ENCODE measurements at places on chromosomes 13 and 19.
A peak's percentile ranks its signal among the peaks of the same experiment; 100 is the strongest.

DNA sequence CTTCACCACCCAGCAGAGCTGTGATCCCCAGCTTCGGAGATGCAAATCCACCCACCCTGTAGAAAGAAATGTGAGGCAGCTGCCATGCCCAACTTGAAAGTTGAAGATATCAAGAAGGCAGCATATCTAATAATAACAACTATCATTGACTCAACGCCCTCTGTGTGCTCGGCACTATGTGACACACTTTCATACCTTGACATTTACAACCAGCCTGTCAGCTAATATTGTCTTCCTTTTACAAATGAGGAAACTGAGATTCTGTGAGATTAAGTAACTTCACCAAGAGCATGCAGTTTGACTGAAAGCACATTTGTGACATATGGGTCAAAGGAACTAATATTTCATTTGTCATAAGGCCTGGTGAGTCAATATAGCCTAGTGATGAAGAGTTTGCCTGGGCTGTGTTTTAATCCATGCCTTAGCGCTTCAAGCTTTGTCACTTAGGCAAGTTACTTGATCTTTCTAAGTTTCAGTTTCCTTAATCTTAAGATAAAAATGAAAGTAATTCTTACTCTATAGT lies 137.0 kb downstream of the FLT1 start:
- ATAC-seq = peak; percentile 90

GRCh38 chr13:46207828-46208227 lies 3.9 kb upstream of the LRRC63 start:
- no peak for ATAC-seq

DNA sequence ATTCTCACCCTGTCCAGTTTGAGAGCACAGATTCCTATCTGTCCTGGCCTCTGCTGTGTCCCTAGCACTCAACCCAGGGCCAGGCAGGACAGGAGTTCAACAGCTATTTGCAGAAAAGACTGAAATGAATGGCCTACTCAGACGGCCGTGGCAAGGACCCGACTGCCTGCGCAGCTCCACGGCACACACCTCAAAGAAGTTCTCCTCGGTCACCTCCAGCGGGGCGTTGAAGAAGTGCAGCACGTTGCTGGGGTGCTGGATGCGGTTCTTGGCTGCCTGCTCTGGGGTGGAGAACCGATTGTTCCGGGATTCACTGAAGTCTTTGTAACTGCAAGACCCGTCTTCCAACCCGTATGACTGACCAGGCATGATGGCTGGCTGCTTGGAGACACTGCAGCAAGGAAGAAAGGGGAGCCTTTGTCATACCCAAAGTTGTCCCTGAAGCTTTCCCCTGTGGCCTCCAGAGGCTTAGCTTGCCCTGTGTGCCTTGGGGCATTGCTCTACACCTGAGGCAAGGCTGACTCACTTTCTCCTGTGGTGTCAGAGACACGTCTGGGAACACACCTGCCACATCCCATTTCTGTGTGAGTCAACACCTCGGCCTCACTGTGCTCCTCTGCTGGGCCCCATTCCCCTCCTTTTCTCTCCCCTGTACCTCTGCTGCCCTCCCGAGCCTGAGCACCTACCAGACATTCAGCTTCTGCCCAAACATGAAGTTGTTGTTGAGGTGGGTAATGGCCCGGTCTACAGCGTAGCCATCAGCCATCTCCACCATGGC lies 6.8 kb upstream of the ECH1 start:
- peak; percentile 85 for ATAC-seq

GRCh38 chr13:27913160-27913559 lies 6.6 kb upstream of the PDX1 start:
- ATAC-seq = no peak

GRCh38 chr19:52428937-52429336 lies at the start of gene ZNF534:
Gene ZNF534 (plus strand): TSS chr19:52429148. CDS start chr19:52431475, 2,327 bp downstream.
- ATAC-seq = no peak

DNA sequence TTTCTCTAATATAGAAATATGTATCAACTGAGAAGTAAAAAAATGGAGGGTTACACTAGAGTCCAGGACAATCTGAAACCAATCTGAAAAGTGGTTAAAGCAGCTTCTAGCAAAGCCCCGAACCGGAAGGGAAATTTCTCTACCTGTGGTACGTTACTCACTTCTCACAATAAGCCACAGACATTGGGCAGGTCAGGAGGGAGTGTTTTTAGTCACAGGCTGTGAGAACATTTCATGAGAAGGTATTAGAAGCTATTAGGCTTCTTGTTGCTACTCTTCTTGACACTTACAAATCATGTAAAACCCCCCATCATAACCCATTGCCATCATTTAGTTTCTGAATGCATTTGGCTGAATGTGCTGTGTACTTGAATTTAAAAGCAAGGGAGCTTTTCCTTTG lies 120.9 kb downstream of the NUFIP1 start:
- peak; percentile 49 for ATAC-seq

DNA sequence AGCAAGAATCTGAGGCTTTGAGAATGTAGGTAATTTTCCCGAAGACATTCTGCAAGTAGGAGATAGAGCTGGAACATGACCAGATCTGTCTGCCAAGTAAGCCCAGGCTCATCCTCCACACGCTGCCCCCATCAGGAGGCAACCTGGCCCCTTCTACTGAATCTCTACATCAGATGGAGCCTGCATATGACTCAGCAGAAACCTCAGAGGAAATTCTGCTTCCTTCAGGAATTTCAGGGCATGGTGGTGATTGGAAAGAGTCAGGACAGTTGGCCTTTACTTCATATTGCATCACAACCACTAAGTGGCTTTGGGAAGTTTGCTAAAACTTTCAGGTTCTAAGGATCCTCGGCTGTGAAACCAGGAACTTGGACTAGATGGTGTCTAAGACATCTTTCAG lies 85.2 kb downstream of the LRRC63 start:
- ATAC-seq = no peak

DNA sequence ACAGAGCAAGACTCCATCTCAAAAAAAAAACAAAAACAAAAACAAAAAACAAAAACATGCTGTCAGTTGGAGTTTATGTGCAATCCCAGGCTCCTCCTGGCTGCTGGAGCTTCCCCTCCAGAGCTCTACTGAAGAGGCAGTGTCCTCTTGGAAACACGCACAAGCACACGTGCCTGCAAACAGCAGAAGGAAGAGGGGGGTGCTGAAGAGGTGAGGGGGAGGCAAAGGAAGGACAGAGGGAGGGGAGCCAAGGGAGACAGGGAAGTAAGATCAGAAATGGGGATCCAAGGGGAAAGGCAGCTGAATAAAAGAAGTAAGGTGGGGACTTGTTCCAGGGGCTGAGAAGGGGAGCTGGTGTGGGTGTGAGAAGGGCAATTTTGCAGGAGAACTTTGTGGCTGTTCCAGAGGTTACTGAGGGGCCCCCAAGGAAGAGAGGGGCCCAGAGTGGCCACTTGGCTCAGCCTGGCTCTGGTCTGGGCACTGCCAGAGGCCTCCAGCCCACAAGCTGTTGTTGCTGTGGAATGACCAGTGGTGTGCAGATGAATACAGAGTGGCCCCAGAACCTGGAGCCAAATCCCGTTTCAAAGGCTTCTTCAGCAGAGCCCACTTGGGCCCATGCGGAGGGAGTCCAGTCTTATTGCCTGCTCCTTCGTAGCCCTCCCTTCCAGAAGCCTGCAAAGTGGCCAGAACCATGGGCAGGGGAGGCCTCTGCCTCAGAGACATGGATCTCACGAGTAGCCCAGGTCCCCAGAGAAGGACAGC lies 34.4 kb downstream of the LYL1 start:
- no peak for ATAC-seq

GRCh38 chr13:31351376-31351775 lies 151.6 kb downstream of the B3GLCT start:
- ATAC-seq = no peak

DNA sequence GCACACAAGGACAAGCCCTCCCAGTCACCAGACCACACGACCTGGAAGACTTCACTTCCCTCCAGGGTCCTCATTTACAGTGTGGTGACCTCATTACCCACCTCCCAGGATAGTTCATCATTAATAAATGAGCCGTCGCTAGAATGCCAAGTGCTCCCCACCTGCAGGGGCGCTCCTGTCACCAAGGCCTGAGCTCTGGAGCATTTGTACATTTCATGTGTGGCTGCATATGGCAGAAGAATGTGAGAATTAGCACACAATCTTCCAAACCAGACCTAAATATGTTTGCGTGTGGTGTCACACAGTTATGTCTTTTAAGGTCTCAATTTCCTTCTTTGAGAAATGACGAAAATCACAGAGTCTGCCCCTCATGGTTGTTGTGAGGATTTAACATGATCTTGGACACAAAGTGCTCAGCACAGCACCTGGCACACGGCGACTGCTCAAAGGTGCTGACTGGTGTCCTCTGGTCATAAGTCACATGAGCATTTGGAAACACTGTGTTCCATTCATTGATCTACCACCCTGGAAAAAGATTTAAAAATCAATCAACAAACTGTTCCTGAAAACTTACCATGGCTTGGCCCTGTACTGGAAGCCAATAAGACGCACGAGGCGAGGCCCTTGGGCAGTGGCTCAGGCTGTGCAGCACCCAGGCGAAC lies 150.6 kb upstream of the SPACA7 start:
- no peak for ATAC-seq

DNA sequence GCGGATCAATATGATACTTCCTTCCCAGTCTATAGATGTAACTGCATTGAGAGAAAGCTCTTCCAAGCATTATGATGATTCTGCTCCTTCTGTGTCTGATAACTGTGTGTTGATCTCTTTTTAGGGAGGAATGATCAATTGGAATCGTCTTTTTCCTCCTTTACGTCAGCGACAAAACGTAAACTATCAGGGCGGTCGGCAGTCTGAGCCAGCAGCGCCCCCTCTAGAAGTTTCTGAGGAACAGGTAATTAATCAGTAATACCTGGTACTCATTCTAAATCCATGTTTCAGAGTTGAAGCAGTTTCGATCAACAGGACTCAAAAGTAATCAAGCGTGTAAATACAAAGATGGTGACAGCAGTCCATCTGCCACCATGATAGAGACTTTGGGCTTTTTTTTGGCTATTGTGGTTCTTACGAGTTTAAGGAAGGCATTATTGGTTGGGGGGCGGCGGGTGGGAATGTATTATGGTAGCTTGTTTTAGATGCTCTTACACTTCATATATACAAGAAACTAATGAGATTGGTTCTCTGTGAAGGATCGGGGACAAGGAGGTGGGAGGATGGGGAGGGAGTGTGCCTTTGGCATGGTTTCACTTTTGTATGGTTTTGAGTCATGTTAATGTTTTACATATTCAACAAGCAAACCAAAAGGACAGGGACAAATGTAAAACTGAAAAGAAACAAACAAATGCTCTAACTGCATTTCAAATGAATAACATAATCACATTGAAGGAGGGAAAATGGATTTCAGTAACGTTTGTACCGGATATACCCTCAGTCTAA lies 60.7 kb upstream of the GPR183 start:
- ATAC-seq = peak; percentile 34

GRCh38 chr13:22940736-22941135 lies 240.0 kb upstream of the SGCG start:
- no peak for ATAC-seq

GRCh38 chr19:4256563-4256962 lies 9.7 kb downstream of the YJU2 start:
- ATAC-seq = no peak

- ATAC-seq = peak; percentile 88
Measured at GRCh38 chr19:19420570-19421298, 15.3 kb downstream of the GATAD2A start.

DNA sequence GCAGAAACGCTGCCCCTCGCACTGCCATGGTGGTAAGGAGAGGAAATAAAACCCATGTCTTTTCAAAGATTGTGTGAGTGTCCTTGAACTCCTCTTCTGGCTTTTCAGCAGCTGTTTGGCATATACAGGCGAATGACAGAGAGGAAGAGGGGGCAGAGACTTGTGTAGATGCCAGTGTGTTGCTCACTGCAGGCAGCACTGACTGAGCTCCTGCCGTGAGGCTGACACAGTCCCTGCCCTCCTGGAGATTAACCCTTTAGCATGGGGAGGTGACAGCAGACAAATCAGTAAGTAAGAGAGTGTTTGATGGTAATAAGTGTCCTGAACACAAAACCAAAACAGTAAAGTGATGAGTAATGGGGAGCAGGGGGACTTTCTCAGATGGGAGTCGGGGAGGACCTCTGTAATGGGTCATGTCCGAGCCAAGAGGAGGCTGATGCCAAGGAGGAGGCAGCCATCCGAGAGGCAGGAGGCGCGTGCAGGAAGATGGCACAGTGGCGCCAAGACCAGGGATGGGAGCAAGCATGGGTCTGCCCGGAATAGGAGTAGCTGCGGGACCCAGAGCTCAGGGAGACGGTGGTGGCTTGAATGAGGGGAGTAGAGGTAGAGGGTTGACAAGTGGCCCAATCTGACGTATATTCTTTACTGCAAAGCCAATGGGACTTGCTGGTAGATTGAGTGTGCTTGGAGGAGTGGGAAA lies 182.2 kb downstream of the FOXO1 start:
- no peak for ATAC-seq

DNA sequence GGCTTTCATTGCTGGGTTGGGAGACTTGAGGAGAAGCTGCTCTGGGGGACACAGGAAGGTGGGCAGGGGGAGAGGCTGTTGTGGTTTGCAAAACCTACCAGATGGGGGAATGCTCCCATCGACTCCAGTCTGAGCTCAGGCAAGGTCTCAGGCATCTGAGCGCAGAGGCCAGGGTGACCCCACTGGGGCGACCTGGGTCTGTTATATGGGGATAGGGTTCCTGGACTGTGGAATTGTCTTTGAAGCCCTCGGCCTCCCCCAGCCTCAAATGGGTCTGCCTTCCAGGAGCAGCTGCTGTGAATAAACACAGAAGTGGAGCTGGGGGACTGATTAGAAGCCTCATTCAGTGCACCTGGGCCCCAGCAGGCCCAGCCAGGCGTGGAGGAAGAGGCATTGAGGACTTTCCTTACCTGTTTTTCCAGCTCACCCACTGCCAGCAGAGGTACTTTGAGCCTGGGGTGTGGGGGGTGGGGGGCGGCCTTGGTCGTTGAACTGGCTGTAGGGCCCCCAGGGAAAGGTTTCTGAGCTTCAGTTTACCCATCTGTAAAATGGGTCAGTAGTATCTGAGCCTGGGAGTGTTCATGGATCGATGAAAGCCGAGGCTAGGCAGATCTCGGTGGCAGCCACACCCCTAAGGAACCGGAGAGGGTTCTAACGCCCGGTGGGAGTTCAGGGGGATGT lies 1.4 kb downstream of the CERS4 start:
- ATAC-seq = no peak

GRCh38 chr13:97460004-97460775 lies 26.2 kb downstream of the RAP2A start:
- ATAC-seq = peak; percentile 65

- no peak for ATAC-seq
Measured at GRCh38 chr13:78087966-78088678, 169.5 kb upstream of the EDNRB start.

DNA sequence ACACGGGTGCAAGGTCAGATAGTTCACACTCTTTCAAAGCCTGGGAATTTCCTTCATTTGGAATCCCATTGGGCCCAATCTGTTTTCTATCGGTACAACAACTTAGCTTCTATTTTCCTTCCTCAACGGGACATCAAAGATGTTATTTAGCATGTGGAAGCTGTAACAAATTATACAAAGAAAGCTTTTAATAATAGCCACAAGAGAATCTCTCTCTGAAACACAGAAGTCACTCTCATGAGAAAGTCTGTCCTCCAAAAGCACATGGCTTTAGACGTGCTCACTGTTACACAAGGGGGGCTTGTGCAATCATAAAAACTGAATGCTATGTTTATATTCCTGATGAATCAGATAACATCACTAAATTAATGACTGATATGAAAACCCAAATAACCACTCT lies 28.9 kb upstream of the CYSLTR2 start:
- ATAC-seq = no peak

Measured in activated CD4-positive, CD25-positive, alpha-beta regulatory T cell treated with anti-CD3 and anti-CD28 coated beads, Interleukin-2, amount 50 U/mL, for 24 hours (primary cell).